ENCODE measurements at places on chromosomes 12 and 14. TPM values are rescaled to one million over a fixed set of nuclear protein-coding genes. Genes with fewer than 3 reads are reported as not detected.

Gene CIT
- total RNA-seq: 48.8 TPM

Gene FSCB
- not detected for total RNA-seq

Gene BLOC1S1
- total RNA-seq: 99.3 TPM

Gene BRMS1L
- 8.7 TPM for total RNA-seq

Gene KRT73
- total RNA-seq: not detected

Gene MAP3K9
- total RNA-seq: 0.41 TPM

Gene ADAM20
- total RNA-seq: 0.07 TPM

GRCh38 chr12:32567296-32567674 is 111.8 kb upstream of the DNM1L start:
- peak overlapping the region; percentile 1 for H3K4me3 ChIP-seq
- no peak for DNase-seq
- H3K36me3 ChIP-seq: peaks cover 5% of the 10 kb centered on the region
- H3K27ac ChIP-seq: peak overlapping the region; percentile 84
- no peaks in the 10 kb centered on the region for H3K27me3 ChIP-seq
- H3K4me1 ChIP-seq: peaks cover 39% of the 10 kb centered on the region

- H3K4me1 ChIP-seq: no peaks in the 10 kb centered on the region
- H3K36me3 ChIP-seq: no peaks in the 10 kb centered on the region
- no peak for DNase-seq
Measured at GRCh38 chr14:94632305-94632590, 20.1 kb downstream of the SERPINA3 start.

GRCh38 chr14:80364274-80364673 is 153.0 kb upstream of the DIO2 start:
- DNase-seq: peak; percentile 5
- peaks cover 2% of the 10 kb centered on the region for H3K27me3 ChIP-seq
- no peak overlapping the region for H3K4me3 ChIP-seq
- H3K36me3 ChIP-seq: no peaks in the 10 kb centered on the region
- H3K4me1 ChIP-seq: no peaks in the 10 kb centered on the region

GRCh38 chr12:70966046-70966445 is 45.5 kb upstream of the PTPRR start:
- DNase-seq: no peak
- no peaks in the 10 kb centered on the region for H3K36me3 ChIP-seq
- H3K27ac ChIP-seq: no peak overlapping the region
- no peaks in the 10 kb centered on the region for H3K4me1 ChIP-seq
- H3K27me3 ChIP-seq: no peaks in the 10 kb centered on the region

GRCh38 chr14:72812292-72812851 is 81.5 kb downstream of the DPF3 start:
- peaks cover 7% of the 10 kb centered on the region for H3K4me1 ChIP-seq
- H3K27me3 ChIP-seq: no peaks in the 10 kb centered on the region
- no peak for DNase-seq
- no peaks in the 10 kb centered on the region for H3K36me3 ChIP-seq
- H3K4me3 ChIP-seq: no peak overlapping the region
- no peak overlapping the region for H3K27ac ChIP-seq

DNA sequence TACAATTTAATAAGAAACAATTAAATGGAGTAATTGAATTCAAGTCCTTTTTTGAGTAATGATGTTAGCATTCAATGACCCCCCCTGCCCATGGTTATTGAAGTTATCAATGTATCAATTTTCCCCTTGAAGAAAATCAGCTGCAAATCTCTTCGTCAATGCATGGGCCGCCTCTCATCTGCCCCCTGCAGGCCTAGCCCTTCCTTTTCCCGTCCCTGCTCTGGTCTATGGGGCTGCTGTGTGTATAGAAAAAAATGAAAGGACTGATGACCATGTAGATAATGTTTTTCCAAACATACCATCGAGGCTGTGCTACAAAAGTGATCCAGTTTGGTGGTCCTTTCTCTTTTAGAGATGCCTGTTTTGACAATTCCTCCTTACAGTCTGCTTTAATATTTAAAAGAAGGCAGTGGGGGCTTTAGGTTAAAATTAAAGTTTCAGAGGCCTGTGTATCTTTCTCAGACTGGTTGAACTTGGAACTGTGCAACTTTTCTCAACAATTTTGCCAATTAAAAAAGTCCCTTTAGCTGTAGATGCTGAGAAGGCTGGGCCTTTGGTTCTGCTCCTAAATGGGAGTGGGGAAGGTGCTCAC is 98.4 kb downstream of the APAF1 start:
- DNase-seq: no peak
- H3K27me3 ChIP-seq: peaks cover 1% of the 10 kb centered on the region
- peaks cover 20% of the 10 kb centered on the region for H3K4me1 ChIP-seq

GRCh38 chr12:61554268-61555008 is 705.8 kb upstream of the USP15 start:
- no peaks in the 10 kb centered on the region for H3K27me3 ChIP-seq
- no peak overlapping the region for H3K27ac ChIP-seq
- no peak for DNase-seq
- no peaks in the 10 kb centered on the region for H3K4me1 ChIP-seq

GRCh38 chr14:20986811-20987210 is 3.0 kb upstream of the METTL17 start:
- no peak overlapping the region for H3K4me3 ChIP-seq
- peak overlapping the region; percentile 82 for H3K27ac ChIP-seq
- peak; percentile 92 for DNase-seq
- peaks cover 49% of the 10 kb centered on the region for H3K4me1 ChIP-seq
- H3K36me3 ChIP-seq: peaks cover under 1% of the 10 kb centered on the region
- peaks cover 5% of the 10 kb centered on the region for H3K27me3 ChIP-seq

- peaks cover 1% of the 10 kb centered on the region for H3K27me3 ChIP-seq
- peaks cover 48% of the 10 kb centered on the region for H3K4me1 ChIP-seq
- DNase-seq: no peak
- no peak overlapping the region for H3K27ac ChIP-seq
- no peak overlapping the region for H3K4me3 ChIP-seq
- no peaks in the 10 kb centered on the region for H3K36me3 ChIP-seq
Measured at GRCh38 chr12:93245543-93245942, 132.2 kb upstream of the NUDT4 start.

- no peak overlapping the region for H3K27ac ChIP-seq
- DNase-seq: no peak
- H3K4me3 ChIP-seq: no peak overlapping the region
Measured at GRCh38 chr12:61369241-61369910, 890.8 kb upstream of the USP15 start.

- peak; percentile 16 for DNase-seq
- peaks cover 12% of the 10 kb centered on the region for H3K4me1 ChIP-seq
- peaks cover 8% of the 10 kb centered on the region for H3K27me3 ChIP-seq
- no peak overlapping the region for H3K4me3 ChIP-seq
- no peaks in the 10 kb centered on the region for H3K36me3 ChIP-seq
Measured at GRCh38 chr14:104876251-104876699, 11.2 kb downstream of the CEP170B start.

DNA sequence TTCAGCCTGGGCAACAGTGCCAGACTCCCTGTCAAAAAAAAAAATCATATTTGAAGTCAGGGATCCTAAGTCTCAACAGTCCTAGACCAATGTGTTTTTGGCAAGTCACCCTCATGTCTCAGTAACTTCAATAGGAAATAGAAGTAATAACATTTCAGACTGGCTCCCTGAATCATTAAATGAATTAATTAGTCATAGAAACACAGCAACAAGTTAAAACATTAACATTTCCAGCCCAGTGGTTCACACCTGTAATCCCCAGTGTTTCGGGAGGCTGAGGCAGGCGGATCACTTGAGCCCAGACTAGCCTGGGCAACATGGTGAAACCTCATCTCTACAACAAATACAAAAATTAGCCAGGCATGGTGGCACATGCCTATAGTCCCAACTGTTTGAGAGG is 125.2 kb downstream of the GTF2A1 start:
- H3K4me1 ChIP-seq: no peaks in the 10 kb centered on the region
- no peaks in the 10 kb centered on the region for H3K27me3 ChIP-seq
- H3K36me3 ChIP-seq: no peaks in the 10 kb centered on the region
- no peak overlapping the region for H3K4me3 ChIP-seq
- H3K27ac ChIP-seq: no peak overlapping the region

DNA sequence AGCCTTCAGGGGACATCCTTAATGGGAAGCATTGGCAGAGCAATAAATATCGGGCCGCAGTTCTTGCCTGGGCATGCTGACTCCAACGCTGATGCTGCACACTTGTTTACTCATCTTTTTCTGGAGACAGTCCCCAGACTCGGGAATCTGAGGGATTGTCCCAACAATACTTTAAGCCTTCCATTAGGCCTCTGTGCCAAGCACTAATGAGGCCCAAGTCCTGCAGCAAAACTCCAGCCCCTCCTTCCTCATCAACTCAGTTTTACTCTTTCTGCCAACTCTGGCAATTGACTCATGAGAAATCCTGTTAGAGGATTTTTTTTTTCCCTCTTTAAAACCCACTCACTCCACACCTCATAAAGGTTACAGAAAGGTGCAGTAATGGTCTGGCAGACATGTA is 233.4 kb upstream of the PELI2 start:
- no peak for DNase-seq
- H3K4me1 ChIP-seq: peaks cover 16% of the 10 kb centered on the region
- H3K4me3 ChIP-seq: no peak overlapping the region
- H3K27ac ChIP-seq: no peak overlapping the region
- H3K36me3 ChIP-seq: no peaks in the 10 kb centered on the region

- no peaks in the 10 kb centered on the region for H3K27me3 ChIP-seq
- no peak overlapping the region for H3K4me3 ChIP-seq
- no peak overlapping the region for H3K27ac ChIP-seq
- DNase-seq: no peak
Measured at GRCh38 chr12:2390850-2391390, 338.1 kb downstream of the CACNA1C start.

DNA sequence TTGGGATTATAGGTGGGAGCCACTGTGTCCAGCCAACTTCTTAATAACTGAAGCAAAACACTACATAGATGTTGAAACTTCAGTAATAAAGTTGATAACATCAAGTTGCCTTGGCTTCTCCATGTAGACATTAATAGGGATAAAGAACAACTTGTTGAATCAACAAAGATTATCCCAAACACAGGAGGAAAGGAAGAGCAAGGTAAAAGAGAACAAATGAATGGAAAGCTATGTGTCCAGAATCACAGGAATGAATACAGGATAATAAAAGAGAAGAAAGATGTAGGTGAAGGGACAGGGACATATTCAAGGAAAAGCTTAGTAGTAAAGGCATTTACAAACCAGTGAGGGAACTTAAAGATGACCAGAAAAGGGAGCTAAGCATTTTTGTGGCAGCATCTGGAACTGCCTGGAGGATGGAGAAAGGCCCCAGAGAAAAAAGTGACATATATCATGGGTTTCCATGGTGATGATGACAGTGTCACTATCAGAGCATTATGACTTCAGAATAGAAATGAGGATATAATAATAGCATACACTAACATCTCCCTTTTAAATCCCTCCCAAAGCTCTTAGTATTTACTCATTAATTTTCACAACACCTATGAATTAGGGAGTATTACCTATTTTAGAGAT is 24.0 kb upstream of the MDM1 start:
- no peaks in the 10 kb centered on the region for H3K36me3 ChIP-seq
- H3K27ac ChIP-seq: no peak overlapping the region
- H3K4me3 ChIP-seq: no peak overlapping the region
- DNase-seq: no peak
- H3K4me1 ChIP-seq: peaks cover 42% of the 10 kb centered on the region

GRCh38 chr12:26425587-26426260 is 230.4 kb downstream of the SSPN start:
- no peaks in the 10 kb centered on the region for H3K27me3 ChIP-seq
- no peak for DNase-seq
- peaks cover 20% of the 10 kb centered on the region for H3K4me1 ChIP-seq
- no peaks in the 10 kb centered on the region for H3K36me3 ChIP-seq
- no peak overlapping the region for H3K4me3 ChIP-seq
- H3K27ac ChIP-seq: no peak overlapping the region

DNA sequence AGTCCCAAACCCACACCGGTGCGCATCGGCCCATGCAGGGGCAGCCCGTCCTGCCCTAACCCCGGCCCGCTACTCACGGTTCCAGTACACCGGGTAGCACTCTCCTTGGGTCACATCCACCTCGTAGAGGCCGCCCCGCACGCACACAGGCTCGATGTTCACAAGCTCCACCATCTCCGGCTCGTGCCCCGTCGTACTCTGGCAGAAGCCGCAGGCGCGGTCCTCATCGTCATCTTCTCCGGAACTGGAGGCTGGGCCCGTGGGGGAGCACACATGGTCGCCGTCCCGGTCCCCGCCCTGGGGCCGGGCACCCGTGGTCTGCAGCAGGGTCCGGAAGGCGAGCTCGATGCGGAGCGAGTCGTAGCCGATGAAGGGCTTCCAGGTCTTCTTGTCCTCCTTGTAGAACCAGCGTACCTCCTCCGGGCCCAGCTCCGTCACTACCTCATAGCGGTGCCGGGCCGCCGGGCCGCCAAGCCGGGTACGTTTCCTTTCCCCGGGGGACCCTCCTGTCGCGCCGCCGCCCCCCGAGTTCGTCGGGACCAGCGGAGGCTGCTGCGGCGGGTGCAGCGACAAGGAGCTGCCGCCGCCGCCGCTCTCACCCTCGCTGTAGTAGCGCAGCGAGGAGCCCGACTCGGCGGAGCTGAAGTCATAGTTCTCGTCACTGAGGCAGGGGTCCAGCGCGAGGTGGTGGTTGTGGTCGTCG is 788 bp downstream of the DDHD1 start:
- DNase-seq: peak; percentile 12
- H3K4me1 ChIP-seq: peaks cover 37% of the 10 kb centered on the region
- no peaks in the 10 kb centered on the region for H3K36me3 ChIP-seq
- H3K27ac ChIP-seq: peak overlapping the region; percentile 94

DNA sequence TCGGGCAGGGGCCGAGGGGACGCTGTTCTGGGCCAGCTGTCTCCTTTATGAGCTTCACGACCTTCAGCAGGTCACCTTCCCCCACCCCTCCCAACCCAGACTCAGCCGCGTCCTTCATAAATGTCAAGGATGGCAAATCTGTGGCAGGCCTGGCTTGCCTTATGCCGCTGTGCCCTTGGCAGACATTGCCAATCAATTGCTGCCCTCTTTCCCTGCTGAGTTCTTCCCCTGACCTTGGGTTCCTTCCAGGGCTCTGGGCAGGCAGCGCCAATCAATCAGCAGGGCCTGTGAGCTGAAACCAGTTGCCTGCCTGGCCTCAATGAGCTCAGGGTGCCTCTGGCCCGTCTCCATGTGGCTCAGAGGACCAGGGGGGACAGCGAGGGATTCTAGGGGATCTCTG is 7.7 kb downstream of the FAM222A start:
- H3K4me3 ChIP-seq: no peak overlapping the region
- no peaks in the 10 kb centered on the region for H3K4me1 ChIP-seq
- no peaks in the 10 kb centered on the region for H3K36me3 ChIP-seq
- no peak for DNase-seq
- H3K27ac ChIP-seq: no peak overlapping the region

All from HFFc6 (cell line).